Stimulated activated naive B cell treated with anti-CD40 and anti-IgM and Interleukin-4, amounts not matched to agents 10 μg/mL and 1 μg/mL and 100 μg/mL, for 72 hours (primary cell): ENCODE measurements at places on chromosomes 11 and 22.

GRCh38 chr22:50459496-50460140 lies 15.2 kb downstream of the SBF1 start:
- no peak for DNase-seq

- DNase-seq, result no peak
These were observed 73.7 kb upstream of the OR4B1 start for GRCh38 chr11:48142889-48143288.

- no peak for DNase-seq
These were observed 124.3 kb downstream of the ARHGAP20 start for GRCh38 chr11:110587972-110588371.

GRCh38 chr11:132782102-132782501 lies 750.2 kb downstream of the OPCML start:
- DNase-seq, result no peak

- no peak for DNase-seq
These were observed 18.5 kb downstream of the BLID start for GRCh38 chr11:122097419-122098001.

GRCh38 chr22:50199829-50200460 lies 866 bp upstream of the SELENOO start:
- DNase-seq, result no peak

- DNase-seq, result no peak
These were observed 21.1 kb downstream of the MRGPRD start for GRCh38 chr11:68959465-68960293.

DNA sequence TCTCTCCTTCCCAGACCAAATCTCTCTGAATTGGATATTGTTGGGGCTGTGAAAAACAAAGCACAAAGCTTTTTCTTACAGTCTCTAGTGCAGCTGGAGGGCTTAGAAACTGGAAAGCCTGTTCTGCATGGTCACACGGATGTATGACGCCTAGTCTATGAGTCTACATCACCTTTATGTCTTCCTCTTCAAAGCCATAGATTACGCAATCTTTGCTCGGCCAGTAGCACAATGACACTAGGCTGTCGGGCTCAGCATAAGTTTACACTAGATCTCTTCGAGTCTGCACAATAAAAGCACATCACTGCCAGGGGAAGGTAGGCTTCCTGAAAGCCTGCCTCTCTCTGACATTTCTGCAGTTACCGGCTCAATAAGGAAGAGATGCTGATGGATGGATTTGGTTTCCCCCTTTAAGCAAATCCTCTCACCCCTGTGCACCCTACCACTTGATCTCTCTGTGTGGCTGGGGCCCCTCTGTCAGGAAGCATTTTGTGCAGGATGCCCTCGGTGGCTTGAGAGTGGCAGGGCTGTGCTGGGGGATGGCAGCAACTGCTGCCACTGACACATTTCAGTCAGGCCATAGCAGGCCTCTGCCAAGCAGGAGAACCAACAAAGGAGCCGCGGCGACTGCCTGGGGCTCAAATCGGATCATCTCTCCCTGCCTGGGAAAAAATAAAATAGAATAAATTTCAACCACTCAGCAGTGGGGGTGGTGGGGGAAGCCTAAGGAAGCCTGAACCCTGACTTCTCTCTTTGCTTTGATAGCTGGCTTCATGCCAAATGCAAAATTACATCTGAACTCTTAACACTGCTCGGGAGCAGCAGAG lies 1272.8 kb downstream of the LRRC4C start:
- no peak for DNase-seq

DNA sequence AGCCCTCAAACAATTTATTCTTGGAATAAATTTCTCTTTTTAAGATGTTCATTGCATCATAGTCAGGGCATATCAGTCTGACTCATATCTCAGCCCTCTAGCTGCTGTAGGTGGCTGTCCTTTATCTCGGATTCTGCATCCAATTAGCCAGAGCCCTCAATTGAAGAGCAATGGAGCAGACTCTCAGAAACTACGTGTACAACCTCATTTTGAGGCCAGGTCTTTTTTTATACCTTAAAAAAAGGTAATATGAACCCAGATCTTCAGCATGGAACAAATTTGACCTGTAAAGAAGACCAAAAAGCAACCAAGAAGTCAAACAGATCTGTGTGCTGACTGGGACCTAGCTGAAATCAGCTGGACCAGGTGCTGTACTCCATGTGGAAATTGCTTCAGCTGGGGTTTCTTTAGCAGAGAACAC lies 8.7 kb downstream of the OR52A5 start:
- no peak for DNase-seq

- DNase-seq, result no peak
These were observed 176.6 kb downstream of the GRIK4 start for GRCh38 chr11:120688163-120688562.

DNA sequence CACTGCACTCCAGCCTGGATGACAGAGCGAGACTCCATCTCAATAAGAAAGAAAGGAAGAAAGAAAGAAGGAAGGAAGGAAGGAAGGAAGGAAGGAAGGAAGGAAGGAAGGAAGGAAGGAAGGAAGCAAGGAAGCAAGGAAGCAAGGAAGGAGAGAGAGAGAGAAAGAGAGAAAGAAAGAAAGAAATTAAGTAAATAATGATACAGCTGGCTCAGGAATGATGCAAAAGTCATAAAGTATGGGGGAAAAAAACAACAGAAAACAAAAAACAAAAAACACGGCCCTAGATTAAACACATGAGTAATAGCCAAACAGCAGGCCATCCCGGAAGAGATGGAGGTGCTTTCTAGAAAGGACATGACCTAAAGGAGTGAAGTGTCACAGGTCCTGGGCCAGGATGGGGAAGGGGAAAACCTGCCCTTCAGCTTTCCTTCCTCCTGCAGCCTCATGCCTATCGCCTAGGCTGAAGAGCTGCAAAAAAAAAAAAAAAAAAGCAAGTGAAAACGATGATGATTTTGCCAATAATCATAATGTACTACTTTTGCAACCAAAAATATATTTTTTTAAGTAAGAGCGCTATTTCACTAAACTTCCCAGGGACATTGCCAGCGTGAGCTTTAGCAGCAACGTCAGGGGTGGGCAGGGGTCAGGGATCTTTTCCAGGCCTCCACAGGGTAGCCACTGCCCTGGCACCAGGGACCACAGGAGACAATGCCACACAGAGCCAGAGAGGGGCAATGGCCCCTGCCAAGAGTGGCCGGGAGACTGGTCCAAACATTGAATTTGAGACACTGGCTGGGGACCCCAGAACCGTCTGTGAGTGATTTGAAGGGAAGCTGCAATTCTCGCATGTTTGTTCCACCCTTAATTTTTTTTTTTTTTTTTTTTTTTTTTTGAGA lies 28.2 kb upstream of the TMPRSS4 start:
- no peak for DNase-seq

- DNase-seq, result no peak
These were observed 113.1 kb downstream of the ARHGAP42 start for GRCh38 chr11:100800202-100800601.

- no peak for DNase-seq
These were observed 1.0 kb downstream of the ZNF70 start for GRCh38 chr22:23749841-23750301.

GRCh38 chr22:37403267-37403960 lies 23.9 kb downstream of the ELFN2 start:
- no peak for DNase-seq

DNA sequence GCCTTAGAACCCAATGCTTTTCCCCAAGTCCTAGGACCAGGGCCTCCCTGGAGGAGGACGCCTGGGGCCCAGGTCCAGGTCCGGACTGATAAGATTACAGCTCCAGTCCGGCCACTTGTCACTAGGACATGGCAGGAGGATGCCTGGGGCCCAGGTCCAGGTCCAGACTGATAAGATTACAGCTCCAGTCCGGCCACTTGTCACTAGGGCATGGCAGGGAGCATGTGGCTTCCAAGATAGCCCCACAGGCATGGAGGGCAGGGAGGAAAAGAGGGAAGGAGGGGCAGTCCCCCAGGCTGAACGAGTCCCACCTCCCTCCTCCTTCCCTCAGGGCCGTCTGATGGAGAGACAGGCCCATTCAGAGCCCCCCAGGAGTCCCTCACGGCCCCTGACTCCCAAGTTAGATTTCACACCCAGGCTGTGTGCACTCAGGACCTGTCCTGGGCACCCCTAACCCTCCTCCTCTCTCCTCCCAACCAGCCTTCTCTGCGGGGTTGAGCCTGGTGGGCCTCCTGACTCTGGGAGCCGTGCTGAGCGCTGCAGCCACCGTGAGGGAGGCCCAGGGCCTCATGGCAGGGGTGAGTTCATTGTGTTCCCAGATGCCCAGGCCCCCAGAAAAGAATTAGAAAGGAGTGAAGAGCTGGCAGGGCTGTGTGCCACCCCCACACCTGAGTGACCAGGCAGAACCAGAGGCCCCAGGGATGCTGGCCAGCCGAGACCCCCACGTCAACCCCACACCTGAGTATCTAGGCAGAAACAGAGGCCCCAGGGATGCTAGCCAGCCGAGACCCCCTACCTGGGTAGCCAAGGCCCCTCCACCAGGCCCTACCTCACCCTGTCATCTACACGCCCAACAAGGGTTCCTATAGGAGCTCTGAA lies 2.1 kb downstream of the TSPAN32 start:
- no peak for DNase-seq

DNA sequence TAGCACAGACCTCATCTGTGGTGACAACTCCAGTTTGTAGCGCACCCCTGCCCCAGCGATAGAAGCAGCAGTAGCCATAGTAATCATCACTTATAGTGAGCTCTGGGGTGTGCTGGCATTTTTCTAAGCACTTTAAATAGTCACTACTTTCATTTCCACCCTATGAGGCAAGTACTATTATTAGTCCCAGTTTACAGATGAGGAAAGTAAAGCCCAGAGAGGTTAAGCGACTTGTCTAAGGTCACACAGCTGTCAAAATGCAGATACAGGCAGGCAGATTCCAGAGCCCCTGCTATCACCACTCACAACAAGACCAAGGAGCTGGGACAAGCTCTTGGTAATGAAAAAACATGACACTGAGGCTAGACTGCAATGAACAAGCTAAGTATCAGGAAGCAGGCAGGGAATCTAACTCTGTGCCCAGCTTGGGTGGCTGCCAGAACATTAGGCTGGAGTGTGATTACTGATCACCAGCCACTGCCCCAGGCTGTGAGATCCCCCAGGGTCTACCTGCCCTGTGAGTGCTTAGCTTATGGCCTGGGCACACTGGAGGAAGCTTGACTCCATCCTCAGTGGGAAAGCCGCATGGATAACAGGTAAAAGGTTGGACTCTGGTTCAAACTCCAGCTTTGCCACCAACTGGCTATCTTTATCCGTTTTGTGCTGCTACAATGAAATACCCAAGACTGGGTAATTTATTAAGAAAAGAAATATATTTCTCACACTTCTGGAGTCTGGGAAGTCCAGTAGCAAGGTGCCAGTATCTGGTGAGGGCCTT lies 561.1 kb downstream of the MN1 start:
- DNase-seq, result no peak

DNA sequence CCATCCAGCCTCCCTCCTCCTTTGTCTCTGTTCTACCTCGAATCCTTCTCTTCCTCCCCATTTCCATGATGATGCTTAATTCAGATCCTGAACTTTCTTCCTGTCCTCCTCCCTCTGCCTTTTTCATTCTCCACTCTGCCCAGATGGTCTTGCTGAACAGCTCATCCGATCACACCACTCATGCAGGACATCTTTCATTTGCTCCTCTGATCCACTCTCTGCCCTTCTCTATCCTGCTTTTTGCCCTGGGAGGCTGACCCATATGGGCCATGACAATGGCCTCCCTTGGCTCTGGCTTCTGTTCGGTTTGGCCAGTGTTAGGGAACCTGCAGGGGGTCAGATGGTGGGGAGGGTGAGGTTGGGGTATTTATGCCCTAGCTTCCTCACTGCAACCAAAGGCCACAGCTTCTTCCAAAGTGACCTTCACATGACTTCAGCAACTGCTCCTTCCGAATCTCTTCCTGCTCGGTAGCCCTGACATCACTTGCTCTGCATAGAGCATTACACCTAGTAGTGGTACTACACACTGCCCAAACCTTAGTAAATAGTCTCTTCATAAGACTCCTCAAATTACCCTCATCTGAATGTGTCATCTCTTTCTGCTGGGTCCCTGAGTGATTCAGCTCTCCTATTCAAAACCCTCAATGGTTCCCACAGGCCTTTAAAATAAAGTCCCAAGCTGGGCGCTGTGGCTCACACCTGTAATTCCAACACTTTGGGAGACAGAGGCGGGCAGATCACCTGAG lies 32.7 kb upstream of the MICAL2 start:
- no peak for DNase-seq

- DNase-seq, result no peak
These were observed 6.8 kb upstream of the LIF start for GRCh38 chr22:30253205-30253852.

GRCh38 chr22:45945621-45946106 lies 31.3 kb downstream of the WNT7B start:
- DNase-seq, result no peak

DNA sequence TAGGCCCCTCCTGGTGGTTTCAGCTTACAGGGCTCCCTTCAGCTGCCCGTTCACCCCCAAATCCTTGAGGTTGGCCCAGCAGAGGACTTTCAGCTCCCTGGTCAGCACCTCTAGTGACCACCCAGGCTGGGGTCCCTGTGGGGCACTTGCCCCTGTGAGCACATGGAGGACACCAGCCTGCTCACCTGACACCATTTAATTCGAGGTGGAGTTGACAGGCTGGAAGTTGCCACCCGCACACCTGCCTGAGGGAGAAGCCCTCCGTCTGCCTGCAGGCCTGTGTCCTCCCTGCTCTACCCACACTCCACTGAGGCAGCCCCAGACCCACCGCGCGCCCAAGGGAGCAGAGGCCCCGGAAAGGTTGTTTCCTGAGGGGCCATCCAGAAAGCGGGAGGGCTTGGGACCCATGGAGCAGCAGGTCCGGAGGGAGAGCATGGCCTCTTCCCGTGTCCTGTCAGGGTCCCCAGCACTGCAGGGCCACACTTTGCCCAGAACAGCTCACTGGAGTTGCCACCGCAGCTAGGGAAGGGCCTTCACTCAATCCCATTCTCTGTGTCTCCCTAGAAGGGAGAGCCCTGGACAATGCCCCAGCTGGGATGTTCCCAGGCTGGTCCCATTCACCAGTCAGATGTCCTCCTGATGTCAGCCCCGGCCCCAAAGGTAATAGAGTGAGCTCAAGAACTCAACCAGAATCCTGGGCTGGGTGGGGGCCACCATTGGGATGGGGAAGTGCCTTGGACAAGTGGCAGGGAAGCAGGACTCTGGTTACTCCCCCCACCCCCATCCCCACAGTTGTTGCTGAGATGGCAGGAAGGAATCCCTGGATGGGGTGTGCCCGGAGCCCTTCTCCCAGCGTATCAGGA lies 82.4 kb downstream of the MED15 start:
- no peak for DNase-seq

DNA sequence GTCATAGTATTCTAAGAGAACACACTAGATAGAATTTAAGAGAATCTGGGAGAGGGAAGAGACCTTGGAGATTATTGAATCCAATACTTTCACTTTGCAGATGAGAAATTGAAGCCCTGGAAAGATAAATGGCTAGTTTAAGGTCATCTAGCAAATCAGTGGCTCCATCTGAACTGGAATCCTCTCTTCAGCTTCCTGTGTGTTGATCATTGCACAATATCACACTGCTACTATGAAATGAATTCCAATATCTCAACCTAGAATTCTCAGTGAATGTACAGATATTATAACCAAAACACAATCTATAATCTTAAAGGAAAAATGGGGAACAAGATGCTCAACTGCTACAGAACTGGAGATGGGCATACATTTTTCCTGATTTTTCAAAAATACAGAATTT lies 44.1 kb downstream of the DCUN1D5 start:
- DNase-seq, result no peak

- no peak for DNase-seq
These were observed 397.5 kb downstream of the ETS1 start for GRCh38 chr11:128189823-128190222.
